ENCODE measurements at places on chromosomes 7 and 10.

DNA sequence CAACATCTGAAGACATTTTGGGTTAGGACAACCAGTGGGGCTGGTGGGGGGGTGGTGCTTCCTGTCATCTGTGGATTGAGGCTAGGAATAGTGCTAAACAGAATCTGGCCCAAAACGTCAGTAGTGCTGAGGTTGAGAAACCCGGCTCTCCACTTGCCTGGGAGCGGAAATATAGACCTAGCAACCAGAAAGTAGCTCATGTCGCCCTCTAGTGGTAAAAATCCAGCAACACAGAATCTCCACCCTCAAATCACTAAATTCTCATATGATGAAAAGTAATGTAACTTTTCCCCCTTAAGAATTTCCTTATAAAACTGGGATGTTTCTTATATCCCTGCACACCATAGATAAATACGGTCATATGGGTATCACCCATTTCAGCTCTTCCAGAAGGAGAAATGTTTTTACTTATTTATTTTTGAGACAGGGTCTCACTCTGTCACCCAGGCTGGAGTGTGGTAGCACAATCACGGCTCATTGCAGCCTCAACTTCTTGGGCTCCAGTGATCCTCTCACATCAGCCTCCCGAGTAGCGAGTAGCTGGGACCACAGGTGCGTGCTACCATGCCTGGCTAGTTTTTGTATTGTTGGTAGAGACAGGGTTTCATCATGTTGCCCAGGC, 34.4 kb downstream of the ZC3HAV1 start:
- DNase-seq, result peak; percentile 69

DNA sequence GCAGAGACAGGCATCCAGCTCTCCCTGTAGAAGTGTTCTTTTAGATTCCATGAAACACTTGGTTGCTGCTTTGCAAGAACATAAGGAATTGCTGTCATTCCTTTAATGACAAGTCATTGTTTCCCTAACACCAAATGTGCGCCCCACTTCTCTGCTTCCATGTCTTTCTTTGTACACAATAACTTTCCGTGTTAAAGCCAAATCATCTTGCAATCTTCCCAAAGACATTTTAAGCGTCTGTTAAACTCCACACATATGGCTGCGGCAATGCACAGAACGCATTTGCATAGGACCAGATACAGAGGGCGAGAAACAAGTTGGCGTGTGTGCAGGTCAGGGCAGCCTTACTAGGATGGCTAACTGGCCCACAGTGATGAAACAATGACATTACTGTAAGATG, 399.3 kb upstream of the PRKCQ start:
- DNase-seq, result no peak

GRCh38 chr10:113463777-113464176, 89.1 kb upstream of the HABP2 start:
- no peak for DNase-seq

DNA sequence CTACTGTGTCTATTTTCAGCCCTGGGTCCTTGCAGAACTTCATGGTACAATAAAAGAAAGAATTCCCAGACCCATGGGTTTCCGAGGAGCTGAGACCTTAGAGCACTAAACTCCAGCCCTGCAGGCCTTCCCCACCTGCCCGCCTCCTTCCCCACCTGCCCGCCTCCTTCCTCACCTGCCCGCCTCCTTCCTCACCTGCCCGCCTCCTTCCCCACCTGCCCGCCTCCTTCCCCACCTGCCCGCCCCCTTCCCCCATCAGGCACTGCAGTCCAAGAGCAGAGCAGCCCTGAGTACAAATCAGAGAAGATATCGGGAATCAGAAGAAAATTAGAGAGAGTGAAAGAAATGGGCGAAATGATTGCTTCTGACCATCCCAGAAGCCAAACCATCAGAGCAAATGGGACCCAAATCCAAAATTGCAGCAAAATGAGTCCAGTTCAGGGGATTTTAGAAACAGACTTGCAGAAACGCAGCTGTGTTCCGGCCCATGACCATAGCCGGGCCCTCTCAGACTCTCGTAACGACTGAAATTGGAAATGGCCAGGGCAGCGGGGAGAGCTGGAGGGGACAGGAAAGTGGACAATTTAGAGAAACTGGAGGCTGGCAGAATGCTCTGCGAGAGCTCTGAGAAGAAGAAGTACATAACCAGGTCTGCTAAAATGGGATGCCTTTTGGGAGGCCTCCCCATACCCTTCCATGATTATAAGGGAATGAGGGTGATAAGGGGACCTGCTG, 568.4 kb downstream of the TCERG1L start:
- DNase-seq, result no peak

DNA sequence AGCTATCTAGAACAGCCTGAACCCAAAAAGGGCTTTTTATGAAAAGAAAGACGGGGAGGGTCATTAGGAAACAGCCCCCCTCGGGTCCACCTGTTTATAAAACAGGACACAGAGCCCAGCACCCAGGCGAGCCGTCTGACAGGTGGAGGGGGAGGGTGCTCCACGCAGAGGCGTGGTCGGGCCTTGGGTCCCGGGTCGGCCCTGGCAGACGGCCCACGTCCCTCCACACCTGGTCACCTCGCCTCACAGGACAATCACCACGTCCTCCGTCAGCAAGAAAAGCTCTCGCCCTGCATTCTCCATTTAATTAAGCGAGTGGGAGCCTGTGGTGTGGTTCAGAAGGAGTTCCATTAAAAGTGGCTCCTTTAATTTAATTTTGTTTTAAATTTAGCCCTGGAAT, 42.3 kb upstream of the FOXL3 start:
- no peak for DNase-seq

DNA sequence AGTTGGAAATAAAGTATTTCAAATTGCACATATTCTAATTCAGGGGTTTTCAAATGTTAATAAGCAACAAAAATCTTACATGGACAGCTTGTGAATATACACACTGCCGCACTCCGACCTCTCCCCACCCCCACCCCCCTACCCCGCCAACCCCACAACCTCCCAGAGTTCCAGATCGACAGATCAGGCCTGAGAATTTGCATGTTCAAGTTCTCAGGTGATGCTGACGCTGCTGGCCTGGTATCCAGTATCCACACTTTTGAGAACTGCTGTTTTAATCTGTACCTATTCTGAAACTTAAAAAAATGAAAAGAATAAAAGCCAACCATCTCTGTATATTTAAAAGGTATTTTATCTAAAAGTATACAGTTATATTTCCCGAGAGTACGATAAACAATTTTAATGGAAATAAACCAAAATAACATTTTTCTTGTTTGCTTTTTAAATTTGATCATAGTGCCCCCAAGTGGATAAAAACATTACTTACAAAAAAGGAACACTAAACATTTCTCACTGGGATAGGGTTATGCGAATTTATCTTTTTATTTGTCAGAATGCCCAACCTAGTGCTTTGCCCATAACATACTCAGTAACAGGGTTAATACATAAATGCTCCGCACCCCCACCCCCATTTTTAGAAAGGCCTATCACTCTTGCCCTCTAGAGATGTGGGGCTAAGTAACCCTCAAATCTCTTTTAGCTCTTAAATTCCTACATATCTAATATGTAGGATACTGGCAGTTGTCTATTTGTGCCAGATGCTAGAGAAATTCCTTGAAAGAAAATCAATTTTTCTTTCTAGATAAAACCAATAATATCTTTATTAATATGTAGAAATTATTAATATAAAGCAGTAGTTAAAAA, 166.3 kb downstream of the RNF133 start:
- DNase-seq, result no peak

GRCh38 chr7:925601-926000, 28.9 kb downstream of the ADAP1 start:
- DNase-seq, result no peak

DNA sequence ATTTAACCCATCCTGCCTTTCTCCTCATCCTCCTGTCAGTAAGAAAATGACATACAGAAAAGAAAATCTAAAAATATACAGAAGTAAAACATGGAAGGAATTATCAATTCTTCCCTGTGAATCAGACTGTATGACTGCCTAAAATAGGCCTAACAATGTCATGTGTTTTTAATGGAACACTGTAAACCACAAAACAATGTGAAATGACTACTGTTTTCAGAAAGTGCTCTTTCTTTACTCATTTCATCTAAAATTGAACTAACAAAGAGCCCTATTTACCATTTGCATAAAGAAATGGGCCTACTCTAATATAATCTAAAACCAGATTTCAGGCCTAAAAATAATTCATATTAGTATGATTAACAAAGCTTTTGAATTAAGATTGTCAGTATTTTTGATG, 35.7 kb downstream of the SEMA3E start:
- no peak for DNase-seq

DNA sequence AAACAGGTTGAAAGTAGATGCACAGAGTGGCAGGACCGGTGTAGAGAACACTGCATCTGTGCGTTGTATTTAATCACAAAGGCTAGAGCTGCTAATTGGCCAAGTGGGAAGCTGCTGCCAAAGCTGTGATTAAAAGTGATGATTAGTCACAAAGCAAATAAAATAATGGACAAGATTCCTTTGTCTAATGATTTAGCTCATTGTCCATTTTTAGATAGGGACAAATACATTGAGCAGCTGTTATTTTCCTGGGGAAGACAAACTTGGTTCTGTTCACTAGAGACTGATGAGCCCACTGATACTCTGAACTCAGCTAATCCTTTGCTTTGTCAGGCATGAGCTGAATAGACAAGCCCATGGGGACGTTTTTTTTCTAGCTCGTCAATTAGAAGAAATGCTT, 19.7 kb downstream of the UBE3C start:
- no peak for DNase-seq

GRCh38 chr10:97760461-97761257, 11.1 kb downstream of the SFRP5 start:
- no peak for DNase-seq

GRCh38 chr10:132453470-132453861, 56.5 kb downstream of the PWWP2B start:
- DNase-seq, result no peak

GRCh38 chr10:110977662-110978061, 58.3 kb downstream of the SHOC2 start:
- DNase-seq, result no peak

GRCh38 chr10:78772986-78773530, 295.7 kb upstream of the ZMIZ1 start:
- DNase-seq, result no peak

GRCh38 chr10:93124580-93125318, 51.1 kb downstream of the CYP26A1 start:
- peak; percentile 2 for DNase-seq

GRCh38 chr7:17679458-17679857, 260.8 kb downstream of the SNX13 start:
- DNase-seq, result no peak

DNA sequence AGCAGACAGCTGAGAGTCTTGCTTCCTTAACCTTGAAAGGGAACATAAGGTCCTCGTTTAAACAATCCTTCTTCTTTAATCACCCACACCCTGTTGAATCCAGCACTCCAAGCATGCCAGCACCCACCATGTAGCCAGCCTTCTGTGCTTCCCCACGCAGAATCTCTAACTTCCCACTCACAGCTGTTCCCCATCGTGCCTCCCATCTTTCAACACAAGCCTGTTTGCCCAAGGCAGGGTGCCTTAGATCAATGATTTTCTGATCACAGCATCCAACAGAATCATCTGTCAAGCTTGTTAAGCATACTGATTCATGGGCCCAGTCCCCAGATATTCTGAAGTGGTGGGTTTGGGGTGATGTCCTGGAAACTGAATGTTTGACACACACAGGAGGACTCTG, 530.8 kb downstream of the SH2D4B start:
- DNase-seq, result no peak

DNA sequence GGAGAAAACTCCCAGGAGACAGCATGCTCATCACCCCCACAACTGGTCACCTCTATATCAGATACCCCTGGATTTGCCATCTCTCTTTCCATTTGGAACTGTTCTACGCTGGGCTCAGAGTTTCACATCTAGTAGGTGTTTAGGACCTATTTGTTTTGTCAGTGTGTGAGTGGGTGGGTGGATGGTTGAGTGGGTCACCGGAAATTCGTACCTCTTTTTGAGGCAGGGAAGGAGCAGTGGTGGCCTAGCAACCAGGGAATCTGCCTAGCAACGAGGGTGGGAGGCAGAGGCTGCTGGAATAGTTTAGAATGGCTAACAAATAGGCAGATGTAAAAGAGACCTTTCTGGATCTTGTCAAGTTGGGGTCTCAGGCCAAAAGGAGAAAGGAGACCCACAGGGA, 23.2 kb upstream of the SLF2 start:
- DNase-seq, result no peak

- peak; percentile 62 for DNase-seq
Measured at GRCh38 chr10:97319671-97320479, 804 bp downstream of the FRAT1 start.

GRCh38 chr7:129227646-129228578, 3.1 kb downstream of the AHCYL2 start:
- DNase-seq, result no peak

- DNase-seq, result no peak
Measured at GRCh38 chr10:104109908-104110662, 11.9 kb upstream of the SFR1 start.

- no peak for DNase-seq
Measured at GRCh38 chr10:55629793-55630490, 731.1 kb downstream of the ZWINT start.

DNA sequence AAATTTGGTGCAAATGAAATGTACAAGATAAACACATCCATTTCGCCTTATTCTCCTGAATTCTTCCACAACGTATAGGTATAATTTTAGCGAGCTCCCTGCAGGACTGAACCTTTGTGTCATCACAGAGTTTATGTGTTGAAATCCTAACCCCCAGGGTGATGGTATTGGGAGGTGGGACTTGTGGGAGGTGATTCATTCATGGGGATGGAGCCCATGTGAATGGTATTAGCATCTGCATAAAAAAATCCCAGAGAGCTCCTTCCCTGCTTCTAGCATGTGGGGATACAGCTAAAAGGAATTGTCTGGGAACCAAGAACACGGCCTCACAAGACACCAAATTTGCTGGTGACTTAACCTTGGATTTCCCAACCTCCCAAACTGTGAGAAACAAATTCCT, 741.4 kb upstream of the VSTM2A start:
- DNase-seq, result no peak

GRCh38 chr7:135857519-135858274, 109.1 kb upstream of the FAM180A start:
- no peak for DNase-seq

GRCh38 chr10:111650088-111650487, 533.5 kb downstream of the GPAM start:
- DNase-seq, result no peak

- no peak for DNase-seq
Measured at GRCh38 chr7:6495597-6496262, 48.0 kb upstream of the DAGLB start.

GRCh38 chr7:131905471-131905973, 349.1 kb upstream of the PODXL start:
- DNase-seq, result no peak
